ENCODE measurements at places on chromosomes 12 and 14.

GRCh38 chr12:52524241-52524897, 4.2 kb upstream of the KRT5 start:
- no peak for DNase-seq

GRCh38 chr14:73225496-73225895, 11.8 kb upstream of the PAPLN start:
- DNase-seq = no peak

DNA sequence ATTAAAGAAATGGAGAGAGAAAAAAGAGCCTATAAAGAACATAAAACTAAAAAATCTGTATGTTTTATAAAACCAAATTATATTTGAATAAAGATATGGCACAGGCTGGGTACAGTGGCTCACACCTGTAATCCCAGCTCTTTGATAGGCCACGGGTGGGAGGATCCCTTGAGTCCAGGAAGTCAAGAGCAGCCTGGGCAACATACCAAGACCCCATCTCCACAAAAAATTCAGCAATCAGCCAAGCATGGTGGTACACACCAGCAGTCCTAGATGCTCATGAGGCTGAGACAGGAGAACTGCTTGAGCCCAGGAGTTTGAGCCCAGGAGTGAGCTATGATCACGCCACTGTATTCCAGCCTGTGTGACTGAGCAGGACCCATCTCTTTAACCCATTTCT, 74.9 kb downstream of the EPS8 start:
- no peak for DNase-seq

GRCh38 chr14:56087671-56088471, 30.3 kb upstream of the PELI2 start:
- DNase-seq = no peak

DNA sequence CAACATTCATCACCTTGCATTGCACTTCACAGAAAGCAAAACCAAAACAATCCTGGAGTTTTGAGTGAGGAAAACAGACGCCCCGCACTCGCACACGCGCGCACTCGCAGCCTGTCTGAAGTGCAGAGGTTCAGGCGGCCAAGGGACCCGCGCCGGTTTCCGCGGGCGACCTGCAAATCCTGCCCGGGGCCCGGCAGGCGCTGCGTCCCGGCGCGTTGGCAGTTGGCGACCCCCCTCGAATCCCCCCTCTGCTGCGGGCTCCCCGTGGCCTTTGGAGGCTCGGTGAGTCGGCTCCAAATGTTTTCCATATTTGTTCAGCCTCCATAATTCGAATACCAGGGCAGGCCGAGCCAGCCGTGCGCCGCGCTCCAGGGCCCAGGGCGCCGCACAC, at the start of gene SSPN:
SSPN (plus strand) TSS at position 324 of the 391 bp plus-strand sequence. CDS start 100 bp downstream, outside the sequence.
- no peak for DNase-seq

GRCh38 chr14:58078068-58078467, 73.9 kb downstream of the ARMH4 start:
- no peak for DNase-seq

DNA sequence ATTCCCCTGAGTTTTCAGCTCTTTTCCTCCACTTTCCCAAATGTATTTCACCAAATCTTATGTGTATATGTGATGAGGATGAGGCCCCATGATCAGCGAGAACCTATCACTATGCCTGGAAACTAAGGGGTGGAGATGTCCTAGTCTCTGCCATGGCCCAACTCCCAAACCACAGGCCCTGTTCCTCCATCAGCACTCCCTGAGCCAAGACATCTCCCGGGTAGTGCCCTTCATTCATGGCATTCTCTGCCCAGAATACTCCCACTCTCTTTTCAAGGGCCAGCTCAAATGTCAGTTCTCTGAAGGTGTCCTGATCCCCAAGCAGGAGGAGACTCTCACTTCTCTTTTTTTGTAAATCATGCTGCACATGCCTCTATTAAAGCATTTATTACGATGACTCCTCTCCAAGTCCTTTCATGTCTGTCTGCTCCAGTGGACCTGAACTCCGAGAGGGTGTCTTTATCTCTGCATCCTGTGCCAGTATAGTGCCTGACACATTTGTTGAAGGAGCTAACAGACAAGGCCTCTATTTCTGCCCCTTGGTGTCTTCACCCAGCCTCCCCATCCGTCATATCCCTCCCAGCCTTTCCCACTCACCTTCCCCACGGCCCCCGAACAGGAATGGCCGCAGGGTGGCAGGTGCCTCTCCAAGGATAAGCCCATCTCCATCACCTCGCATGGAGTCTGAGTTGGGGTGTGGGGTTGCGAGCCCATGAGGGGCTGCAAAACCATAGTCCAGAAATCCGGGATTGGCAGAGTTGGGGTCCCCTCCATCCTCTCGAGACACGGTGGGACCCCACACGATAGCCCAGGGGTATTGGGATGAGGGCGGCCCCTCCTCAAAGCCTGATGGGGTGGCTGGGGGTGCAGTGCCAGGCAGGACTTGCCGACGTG, 3.7 kb downstream of the PIANP start:
- DNase-seq = no peak

- DNase-seq = no peak
Observed at GRCh38 chr12:10726945-10727344, 3.8 kb upstream of the YBX3 start.

GRCh38 chr12:118052324-118053070, 8.5 kb downstream of the WSB2 start:
- no peak for DNase-seq

DNA sequence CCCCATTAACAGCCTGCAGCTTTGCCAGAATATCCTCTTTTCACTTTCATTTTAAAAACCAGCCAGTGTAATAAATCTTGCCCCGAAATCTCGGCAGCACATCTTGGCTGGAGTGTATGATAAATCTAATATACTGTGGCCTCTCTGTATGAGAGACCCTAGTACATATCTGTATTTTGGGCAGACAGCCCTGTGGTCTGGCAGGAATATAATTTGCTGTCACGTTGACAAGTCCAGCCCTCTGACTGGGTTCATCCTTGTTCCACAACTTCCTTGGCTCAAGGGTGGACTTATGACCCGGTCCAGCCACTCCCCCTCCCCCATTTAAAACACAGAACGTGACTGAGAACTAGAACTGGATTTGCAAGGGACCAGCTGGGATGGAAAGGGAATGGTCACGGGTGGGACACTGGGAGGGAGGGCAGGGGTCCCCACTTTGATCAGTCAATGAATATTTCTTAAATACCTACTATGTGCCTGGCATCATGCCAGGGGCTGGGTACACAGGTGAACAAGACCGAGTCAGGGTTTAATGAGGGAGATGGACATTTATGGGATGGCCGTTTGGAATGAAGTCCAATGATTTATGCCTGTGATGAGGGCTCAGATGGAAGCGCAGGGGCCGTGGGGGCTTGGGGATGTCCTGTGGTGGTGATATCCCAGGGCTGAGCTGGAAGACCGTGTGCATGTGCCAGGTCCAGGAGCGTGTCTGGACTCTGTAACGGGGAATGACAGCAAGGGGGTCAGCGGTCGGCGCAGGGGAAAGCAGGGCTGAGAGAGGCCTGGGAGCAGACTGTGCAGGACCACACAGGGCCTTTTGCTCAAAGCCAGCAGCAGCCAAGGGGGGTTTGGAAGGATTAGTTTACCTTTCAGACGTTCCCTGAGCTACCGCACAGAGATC, 190.5 kb downstream of the PHETA1 start:
- DNase-seq = no peak

GRCh38 chr14:29355331-29355730, 572.3 kb downstream of the PRKD1 start:
- no peak for DNase-seq

DNA sequence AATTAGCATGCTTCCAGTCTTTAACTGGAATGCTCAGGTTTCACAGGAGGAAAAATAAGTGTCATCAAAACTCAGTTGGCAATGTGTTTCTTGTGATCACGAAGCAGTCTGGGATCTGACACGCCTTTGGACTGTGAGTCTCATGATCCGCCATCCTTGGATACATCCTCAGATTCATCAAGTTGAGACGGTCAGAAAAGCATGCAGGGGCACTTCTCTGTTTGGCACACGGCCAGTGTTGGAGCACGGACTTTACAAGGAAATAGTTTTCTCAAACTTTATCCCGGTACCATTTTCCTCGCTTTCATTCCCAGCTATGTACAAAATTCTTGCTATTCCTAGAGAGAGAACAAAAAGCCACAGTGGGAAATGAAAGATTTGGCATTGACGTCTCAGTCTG, 88.4 kb upstream of the PARP11 start:
- DNase-seq = no peak

- DNase-seq = no peak
Observed at GRCh38 chr12:46660719-46661109, 165.1 kb downstream of the SLC38A4 start.

DNA sequence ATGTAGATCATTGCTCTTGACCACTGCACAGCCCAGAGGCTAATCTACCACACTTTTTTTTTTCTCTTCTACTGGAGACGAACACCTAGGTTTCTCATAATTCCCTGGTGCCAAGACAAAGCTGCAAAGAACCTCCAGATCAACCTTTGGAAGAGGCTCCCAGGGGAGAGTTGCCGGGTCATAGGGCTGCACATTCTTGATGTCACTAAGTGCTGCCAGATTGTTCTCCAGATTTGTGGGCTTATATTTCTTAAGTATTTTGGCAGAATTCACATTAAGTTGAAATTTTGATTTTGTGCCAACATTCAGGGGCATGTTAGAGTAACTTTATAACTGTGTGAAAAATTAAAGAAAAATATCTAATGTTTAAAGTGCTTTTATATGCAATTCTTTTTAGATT, 13.5 kb upstream of the PDZRN4 start:
- DNase-seq = no peak

GRCh38 chr14:104689109-104689880, at the start of gene INF2:
Gene INF2, plus strand, starts transcription at chr14:104689618. Its CDS starts 11,748 bp downstream, at chr14:104701366.
- DNase-seq = no peak

DNA sequence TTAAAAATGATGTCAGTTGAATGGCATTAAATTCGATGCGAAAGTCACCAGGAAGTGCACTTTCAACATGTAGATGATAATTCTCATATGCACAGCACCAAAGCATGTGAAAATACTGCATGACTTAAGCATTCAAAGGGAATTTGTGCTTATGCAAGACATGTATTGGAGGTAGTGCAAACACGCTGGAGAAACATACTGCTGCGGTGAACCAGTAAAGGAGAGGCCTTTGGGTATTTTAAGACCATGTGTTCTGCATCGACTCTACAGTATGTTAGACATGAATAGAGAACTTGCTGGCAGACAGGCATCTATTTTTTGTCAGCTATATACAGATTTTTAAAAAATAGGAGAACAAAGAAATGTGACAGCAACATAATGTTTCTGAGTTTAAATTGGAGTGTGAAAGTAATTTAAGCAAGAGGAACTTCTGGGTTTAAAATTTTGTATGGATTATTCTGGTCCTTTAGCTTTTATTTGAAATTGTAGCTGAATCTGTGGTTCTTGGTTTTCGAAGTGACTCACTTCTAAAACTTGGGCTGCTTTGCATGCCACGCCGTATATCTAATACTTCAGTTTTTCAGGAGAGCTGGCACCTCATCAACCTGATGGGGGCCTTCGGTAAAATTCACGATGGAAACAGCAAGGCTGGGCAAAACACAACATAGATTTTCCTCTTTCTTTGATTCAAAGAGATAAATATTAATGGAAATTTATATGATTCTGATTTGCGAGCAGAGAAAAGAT, 408.7 kb downstream of the APAF1 start:
- DNase-seq = no peak

DNA sequence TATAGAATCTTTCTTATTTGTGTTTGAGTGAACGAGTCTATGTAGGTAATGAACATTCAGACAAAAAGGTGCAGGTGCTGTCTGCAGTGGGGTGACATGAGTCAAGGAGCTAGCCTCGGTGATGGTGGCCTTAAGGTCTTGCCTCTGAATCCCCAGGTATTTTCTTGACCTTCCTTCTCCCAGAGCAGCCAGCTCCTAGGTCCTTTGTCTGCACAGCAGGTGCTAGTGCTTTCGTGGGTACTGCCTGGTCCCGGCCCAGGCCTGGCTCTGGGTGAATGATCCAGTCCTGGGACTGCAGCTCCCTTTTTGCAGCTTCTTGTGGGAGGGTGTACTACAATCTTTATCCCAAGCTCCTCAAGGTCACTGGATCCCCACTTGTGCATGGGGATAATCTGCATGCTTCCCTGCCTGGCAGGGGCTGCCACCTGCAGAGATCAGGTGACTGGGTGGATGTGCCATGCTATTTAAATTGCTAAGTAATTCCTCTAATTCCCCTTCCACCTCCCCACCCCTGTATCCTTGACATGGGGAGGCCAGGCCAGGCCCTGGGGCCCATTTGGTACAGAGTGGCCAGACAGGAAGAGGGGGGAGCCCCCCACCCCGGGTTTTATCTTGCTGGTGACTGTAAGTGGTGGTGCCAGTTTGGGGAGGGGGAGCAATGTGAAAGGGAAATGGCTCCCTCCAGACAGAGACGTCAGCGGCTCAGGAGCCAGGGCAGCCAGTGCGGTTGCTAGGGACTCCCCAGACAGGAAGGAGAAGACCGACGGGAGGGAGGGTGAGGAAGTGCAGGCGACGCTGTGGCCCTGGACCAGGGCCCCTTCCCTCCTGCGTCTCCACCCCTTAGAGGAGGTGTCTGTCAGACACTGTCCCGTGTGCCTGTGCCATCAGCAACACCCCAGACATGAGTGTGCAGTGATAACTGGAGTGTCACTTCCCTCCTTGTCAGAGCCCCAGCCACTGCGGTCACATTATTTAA, 6.7 kb downstream of the VASH1 start:
- DNase-seq = peak; percentile 47

GRCh38 chr14:62130441-62130840, 368.2 kb downstream of the SNAPC1 start:
- no peak for DNase-seq

GRCh38 chr12:106321139-106321850, 18.8 kb downstream of the TCP11L2 start:
- no peak for DNase-seq

- no peak for DNase-seq
Observed at GRCh38 chr14:61254808-61255526, 26.2 kb downstream of the TMEM30B start.

GRCh38 chr12:94951071-94951934, 52.2 kb downstream of the NDUFA12 start:
- DNase-seq = no peak

- no peak for DNase-seq
Observed at GRCh38 chr12:46361667-46362034, 10.9 kb downstream of the SLC38A2 start.

DNA sequence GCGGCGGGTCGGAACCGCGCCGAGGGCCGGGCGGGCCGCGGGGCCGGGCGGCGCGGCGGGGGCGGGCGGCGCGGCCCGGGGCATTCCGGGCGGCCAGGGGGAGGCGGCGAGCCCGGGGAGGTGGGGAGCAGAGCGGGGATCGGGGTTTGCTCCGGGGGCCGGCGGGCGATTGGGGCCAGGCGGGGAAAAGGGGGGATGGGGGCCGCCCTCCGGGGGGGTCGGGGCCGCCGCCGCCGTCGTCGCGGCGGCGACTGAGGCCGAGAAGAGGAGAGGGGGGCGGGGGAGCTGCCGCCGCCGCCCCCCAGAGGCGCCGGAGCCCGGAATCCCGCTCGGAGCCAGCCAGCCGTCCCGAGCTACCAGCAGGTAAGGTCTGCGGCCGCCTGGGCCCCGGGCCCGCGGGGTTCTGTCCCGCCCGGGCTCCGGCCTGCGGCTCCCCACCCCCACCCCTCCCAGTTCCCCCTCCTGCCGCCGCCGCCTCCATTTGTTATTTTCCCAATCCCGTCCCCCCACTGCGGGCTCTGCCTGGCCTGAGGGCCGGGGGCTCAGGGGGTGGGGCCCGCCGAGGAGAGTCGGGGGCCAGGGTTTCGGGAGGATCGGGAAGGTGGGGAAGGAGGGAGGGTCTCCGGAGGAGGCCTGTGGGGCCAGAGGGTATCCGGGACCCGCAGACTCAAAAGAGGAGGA, 403 bp downstream of the ATN1 start:
- no peak for DNase-seq

- DNase-seq = no peak
Observed at GRCh38 chr14:82387699-82388098, 854.0 kb upstream of the SEL1L start.

Data from stimulated activated CD4-positive, alpha-beta T cell treated with anti-CD3 and anti-CD28 coated beads, Interleukin-15, amount 100 ng/mL, for 48 hours (primary cell).